ENCODE measurements at places on chromosomes 2 and 18.

GRCh38 chr18:68800075-68800474 is 2.2 kb downstream of the CCDC102B start:
- no peak for DNase-seq

DNA sequence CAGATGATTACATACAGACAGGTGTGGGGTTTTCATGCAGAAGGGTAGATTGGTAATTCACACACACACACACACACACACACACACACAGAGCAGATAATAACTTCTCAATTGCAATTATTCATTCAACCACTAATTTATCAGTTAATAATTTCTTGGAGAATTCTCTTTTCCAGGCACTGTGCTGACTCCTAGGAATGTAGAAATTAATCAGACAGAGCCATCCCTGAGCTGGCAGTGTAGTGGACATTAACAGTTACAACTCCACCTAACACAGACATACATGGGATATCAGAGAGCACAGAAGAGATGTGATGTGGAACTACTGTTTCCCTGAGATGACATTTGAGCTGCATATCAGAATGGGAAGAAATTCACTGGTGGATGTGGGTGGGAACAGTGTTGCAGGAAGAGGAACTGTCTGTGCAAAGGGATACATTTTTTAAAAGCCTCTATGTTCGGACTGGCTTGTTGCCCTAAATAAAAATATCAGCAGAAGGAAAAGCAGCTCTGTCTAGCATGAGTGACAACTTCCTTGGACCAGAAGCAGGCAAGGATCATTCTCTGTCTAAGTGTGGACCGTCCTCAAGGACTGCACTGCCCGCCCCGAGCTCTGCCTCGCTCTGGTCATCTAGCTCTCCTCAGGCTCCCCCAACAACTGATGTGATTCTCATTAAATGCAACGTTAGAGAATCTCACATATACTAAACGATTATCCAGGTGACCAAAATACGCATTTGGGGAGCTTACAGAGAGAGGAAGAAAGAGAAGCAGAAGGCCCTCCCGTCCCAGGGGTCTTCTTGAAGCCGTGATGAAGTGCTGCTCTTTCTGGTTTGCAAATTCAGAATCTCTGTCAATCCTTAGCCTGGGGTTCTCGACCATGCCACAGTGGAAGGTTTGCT is 173.4 kb upstream of the TRIB2 start:
- no peak for DNase-seq

DNA sequence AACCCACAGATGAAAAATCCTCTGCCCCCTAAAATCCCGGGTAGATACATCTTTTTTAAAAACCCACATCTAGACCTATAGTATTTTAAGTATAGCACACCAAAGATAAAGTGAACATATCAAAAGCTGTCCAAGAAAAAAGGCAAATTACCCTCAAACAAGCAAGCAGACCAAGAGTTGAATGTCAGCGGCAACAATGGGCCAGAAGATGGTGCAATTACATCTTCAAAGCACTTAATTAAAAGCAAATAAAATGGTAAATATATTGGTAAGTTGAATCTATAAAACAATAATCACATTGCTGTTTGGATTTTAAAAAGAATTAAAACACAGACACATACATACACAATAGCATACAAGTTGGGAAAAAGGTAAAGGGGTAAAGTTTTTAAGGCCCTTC is 98.5 kb downstream of the MYOM1 start:
- no peak for DNase-seq

- no peak for DNase-seq
Observed at GRCh38 chr18:3660739-3661515, 211.0 kb downstream of the TGIF1 start.

- DNase-seq = peak; percentile 65
Observed at GRCh38 chr18:54828281-54828881, at the start of gene RAB27B. RAB27B (plus strand) TSS chr18:54828477; CDS start chr18:54877586, 49,109 bp downstream.

DNA sequence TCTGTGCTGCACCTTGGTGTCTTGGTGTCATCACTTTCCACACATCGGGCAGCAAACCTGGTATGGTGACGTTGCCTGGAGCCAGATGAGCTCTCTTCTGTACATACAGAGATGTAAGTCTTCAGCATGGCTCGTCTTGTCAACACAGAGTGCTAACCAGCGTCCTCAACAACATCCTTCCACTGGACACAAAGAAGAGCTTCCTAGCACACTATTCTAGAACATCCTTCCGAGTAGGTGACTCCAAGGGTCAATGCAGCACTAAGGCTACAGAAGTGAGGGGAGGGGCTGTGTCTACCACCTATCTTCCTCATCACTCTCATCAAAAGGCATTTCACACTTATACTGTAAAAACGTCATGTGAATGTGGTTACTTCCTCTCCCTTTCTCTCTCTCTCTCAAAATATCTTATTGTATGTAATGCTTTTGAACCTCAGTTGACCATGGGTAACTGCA is 108.1 kb upstream of the SLC1A4 start:
- DNase-seq = no peak

DNA sequence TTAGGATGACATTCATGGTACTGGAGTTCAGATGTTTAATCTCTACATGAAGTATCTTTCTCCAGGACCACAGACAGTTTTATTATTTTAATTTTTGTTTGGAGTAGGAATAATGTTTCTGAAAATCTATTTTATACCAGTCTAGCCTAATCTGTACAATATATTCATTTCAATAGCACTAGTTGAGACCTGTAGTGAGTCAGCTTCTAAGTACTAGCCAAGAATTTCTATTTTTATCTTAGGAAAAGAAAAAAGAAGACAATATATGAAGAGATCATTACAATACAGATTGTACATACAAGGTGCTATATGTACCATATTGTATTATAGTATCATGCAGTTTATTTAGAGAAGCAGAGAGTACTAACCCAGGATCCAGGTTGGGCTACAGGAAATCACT is 826.9 kb upstream of the PIK3C3 start:
- DNase-seq = no peak

DNA sequence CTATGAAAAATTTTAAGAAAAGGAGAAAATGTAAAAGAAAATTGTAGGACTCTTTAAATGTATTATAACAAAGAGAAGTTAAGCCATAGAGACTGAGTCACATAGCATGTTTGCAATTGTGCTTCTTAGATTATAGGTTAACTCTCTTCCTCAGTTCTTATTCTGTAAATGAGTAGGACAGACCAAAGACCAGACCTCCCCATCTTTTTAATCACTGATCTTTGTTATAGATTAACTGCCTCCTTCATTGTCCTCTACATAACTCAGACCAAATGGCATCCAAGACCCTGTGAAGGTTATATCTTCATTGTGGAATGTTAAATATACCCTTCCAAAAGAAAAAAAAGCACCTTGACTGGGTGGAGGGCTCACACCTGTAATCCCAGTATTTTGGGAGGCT is 316.9 kb upstream of the LRRTM4 start:
- no peak for DNase-seq

- no peak for DNase-seq
Observed at GRCh38 chr2:59177748-59178147, 936.6 kb upstream of the FANCL start.

GRCh38 chr2:43877782-43878464 is 39.2 kb downstream of the ABCG8 start:
- peak; percentile 61 for DNase-seq

- DNase-seq = no peak
Observed at GRCh38 chr2:31049916-31050588, 88.2 kb downstream of the GALNT14 start.

- no peak for DNase-seq
Observed at GRCh38 chr2:55838653-55839052, 84.9 kb downstream of the EFEMP1 start.

DNA sequence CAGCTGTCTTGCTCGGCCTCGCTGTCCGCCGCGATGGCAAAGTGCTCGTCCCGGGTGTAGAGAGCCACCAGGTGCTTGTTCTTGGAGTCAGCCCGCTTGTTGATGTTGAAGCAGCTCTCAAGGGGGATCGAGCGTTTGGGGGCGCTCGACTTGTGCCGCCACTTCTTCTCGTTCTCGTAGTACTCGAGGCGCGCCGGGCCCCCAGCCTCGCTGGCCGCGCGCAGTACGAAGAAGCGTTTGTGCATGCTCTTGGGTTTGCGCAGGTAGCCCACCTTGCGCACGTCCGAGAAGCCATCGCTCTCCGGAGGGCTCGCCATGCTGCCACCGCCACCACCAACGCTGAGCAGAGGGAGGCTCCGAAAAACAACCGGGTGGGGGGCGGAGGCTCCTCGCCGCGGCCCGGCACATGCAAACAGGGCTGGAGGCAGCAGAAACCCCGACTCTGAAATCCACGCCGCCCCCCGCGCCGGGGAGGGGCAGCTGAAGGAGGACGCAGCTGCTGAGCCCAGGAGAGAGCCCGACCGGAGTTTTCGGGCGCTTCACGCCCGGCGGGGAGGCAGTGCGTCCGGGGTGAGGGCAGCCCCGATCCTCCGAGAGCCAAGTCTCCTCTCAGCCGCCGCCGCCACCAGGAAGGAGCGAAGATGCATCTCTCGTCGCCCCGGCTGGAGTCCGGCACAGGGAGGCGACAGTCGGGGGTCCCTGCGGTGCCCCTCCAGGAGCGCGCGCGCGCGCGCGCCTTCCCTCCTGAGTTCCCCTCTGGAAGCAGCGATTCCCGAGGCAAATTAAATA is 1.0 kb downstream of the IRS1 start:
- DNase-seq = peak; percentile 64

- peak; percentile 55 for DNase-seq
Observed at GRCh38 chr2:197209742-197210408, 100.7 kb downstream of the ANKRD44 start.

DNA sequence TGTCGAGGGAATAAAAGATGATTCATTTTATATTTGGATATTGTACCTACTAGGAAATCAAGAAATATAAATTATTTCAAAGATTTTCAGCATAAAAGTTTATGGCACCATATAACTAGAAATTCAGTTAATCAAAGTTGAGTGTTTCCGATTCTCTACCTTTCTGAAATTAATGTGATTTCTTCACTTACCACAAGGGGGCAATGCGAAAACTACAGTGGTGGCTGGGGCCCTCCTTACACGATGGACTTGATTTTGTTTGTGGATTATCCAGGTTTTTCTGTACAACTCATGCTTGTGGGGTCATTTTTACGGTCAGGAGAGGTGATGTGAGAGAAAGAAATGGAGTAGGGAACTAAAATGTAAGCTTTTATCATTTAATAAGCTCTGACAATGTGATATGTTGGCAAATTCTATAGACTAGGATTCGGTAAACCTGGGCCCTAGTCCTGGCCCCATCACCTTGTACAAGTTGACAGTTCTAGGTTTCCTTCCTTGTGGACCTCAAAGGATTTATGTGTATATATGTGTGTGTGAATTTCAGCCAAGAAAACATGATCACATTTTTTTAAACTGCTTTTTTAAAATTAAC is 47.6 kb downstream of the G6PC2 start:
- no peak for DNase-seq

DNA sequence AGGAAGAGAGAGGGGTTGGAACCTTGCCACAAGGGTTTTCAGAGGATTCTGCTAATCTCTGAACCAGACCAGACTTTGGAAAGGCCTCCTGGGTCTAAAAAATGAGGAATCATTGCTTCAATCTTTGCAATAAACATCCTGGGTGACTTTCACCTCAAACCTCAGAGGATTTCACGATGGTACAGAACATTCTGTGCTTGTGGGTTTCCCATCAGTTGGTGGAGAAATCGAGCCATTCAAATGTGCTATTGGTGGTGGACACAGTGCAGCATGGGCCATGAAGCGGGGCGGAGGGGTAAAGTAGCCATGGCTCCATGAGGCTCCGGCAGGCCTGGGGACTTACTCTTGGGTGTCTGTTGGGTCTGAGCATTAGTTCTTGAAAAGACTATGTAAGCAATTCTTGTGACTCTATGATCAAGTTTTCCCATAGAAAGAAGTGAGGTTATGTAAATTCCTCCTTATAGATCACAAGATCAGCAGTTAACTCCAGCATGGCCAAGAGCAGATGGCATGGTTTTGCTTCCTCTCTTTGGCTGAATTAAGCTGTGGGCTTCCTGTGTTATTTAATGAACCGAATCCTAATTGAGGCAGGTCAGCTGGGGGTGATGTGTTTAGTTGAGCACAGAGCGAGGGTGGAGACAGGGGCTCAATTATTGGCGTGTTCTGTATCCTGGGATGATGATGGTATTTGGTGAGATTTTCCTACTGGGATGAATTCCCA is 1.9 kb upstream of the IL1R2 start:
- no peak for DNase-seq

Measured in activated T-cell treated with anti-CD3 and anti-CD28 coated beads, Interleukin-2, amount 50 U/mL, for 1 hour (primary cell).